Stimulated activated CD4-positive, alpha-beta T cell treated with anti-CD3 and anti-CD28 coated beads, TNF-alpha, amount 100 ng/mL, for 24 hours (primary cell): ENCODE measurements at places on chromosomes 1 and 21.

DNA sequence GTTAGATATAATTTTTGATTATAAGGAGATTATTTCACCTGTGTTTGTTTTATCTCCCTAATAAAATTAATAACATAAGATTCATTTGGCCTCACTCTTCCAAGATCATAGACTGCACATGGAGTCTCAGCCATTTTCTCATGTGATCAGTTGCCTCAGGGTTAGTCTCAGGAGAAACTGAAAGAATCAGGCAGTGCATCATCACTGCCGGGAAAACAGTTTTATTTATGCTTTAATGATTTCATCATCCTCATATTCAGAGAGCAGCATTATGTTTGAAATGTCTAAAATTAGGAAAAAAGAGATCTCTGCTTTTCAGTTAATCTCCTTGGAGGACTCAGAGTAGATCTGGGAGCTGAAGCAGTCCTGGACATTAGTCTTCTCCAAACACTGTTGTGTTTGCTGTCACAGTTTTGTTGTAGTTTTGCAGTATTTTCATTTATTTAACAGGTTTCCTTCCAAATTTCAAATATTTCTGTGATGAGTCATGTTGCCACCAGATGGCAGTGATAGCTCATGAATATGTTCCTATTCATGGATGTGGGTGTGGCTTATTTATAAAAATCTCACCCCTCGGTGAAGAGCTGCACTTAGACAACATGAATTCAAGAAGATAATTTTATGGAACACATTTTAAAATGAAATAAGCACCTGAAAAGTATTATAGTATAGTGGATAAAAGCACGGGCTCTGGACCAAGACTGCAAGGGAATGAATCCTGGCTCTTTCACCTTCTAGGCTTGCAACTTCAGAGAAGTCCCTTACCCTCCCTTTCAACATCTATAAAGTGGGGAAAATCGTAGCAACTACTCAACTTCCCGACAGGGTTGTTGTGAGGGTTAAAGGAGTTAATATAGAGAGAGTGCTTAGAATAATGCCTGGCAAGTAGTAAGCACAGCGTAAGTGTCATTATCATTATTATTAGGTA, 31.2 kb downstream of the CHD1L start:
- no peak for DNase-seq

DNA sequence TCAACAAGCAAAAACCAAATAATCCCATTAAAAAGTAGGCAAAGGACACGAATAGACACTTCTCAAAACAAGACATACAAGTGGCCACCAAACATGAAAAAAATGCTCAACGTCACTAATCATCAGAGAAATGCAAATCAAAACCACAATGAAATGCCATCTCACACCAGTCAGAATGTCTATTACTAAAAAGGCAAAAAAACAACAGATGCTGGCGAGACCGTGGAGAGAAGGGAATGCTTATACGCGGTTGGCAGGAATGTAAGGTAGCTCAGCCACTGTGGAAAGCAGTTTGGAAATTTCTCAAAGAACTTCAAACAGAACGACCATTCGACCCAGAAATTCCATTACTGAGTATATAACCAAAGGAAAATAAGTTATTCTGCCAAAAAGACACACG, 145.1 kb upstream of the EDN2 start:
- DNase-seq: no peak

DNA sequence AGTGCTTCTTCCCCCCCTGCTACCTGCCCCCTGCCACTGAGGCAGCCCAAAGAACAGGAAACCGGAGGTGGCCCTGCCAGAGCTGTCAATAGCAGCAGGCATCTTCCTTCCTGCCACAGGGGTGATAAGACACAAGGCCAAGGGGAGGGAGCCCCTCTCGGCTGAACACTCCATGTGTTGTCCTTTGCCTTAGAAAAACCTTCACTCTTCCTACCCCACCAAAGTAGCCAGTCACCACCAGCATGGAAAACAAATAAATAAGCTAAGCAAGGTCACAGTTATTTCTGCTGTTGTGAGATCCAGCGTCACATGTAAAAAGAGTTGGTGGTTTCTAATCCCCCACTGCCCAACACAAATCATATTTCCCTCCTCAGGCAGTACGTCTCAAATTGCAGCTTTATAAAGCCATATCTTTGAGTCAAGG, 104.8 kb upstream of the DPT start:
- DNase-seq: no peak

DNA sequence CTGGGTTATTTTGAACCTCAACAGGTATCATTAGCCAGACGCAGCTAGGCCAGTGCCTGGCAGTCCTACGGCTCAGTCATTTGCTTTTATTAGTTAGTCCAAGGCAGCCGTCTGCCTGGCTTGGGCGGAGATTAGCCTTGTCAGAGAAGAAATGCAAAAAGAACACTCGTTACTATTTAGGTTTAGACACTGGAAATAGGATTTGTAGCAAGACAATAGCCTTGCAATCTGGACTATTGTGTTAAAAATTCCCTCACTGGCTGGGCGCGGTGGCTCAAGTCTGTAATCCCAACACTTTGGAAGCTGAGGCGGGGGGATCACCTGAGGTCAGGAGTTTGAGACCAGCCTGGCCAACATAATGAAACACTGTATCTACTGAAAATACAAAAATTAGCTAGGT, 11.0 kb upstream of the PRKCZ start:
- no peak for DNase-seq

- peak; percentile 16 for DNase-seq
Observed at GRCh38 chr21:32403201-32403777, 9.2 kb upstream of the EVA1C start.

GRCh38 chr1:47569681-47570470, 132.0 kb downstream of the FOXD2 start:
- no peak for DNase-seq

DNA sequence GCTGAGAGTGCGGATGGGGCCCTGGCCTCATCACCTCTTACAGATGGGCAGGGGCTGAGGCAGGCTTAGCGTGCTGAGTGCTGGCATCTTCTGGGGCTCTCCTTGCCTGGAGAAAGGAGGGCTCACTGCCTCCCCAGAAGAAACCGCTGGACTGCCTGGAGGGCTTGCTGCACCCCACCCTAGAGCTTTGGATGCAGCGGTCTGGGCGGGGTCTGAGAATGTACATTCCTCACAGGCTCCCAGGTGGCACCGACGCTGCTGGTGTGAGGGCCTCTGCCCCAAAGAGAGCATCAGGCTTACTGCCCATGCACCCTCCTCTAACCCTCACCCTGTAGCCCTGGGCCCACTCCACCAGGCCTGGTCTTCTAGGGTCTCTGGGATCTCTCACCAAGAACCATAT, 51.1 kb downstream of the RAP1GAP start:
- DNase-seq: no peak

GRCh38 chr1:184061396-184062003, 10.0 kb downstream of the TSEN15 start:
- no peak for DNase-seq

GRCh38 chr1:84282780-84283333, 18.7 kb upstream of the SAMD13 start:
- no peak for DNase-seq

- DNase-seq: no peak
Observed at GRCh38 chr1:20719261-20719660, 1.5 kb upstream of the KIF17 start.

DNA sequence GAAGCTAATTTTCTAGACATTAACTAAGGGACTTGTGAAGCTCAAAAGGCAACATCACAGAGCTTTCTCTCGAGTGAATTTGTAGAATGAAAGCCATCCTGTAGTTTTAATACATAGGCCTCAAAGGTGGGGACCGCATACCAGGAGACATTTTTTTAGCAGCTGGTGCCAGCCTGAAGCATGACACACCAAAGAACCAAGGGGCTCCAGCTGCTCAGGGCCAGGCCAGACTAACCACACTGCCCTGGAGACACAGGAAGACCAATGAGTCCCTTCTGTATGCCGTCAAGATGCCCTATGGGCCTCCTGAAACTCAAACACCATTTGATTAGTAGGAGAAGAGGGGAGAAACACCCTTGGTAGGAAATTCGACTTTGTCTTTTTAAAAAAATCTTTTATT, 113.9 kb upstream of the CACNA1E start:
- DNase-seq: no peak
